Sigmoid colon (tissue), 7 donors: ENCODE measurements at places on chromosomes 6 and 20.

DNA sequence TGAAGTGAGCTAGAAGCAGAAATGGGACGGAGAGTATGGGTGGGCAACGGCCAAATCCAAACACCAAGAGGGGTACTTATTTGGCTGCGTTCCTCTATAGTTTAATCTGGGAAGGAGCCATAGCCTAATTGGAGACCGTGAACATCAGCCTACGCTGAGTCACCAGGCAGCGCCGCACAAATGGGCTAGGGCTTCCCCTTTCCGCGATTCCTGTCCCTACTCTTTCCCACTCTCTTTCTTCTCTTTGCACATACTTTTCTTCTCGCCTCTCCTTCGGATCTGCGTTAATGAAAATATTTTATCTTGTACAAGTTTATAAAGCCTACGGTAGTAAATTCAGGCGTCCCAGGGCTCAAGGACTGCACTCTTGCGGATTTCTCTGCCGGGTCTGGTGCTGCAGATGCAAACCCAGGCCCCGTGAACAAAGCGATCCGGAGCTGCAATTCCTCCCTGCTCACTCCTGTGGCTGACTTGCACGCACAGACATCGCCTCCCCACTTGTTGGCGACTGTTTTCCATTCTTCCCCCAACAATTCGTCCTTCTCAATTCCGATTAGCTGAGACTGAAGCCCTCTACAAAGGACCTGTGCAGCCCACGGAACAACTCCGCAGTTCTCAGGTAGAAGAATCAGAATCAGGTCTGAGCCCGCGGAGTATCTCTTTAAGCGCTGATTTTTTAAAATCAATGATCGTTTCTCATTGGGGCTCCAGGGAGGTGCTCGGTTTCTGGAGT lies 4.2 kb upstream of the TBX18 start:
- no peak for DNase-seq

GRCh38 chr20:61936701-61937131 lies 129.0 kb downstream of the TAF4 start:
- DNase-seq, result peak; percentile 53

DNA sequence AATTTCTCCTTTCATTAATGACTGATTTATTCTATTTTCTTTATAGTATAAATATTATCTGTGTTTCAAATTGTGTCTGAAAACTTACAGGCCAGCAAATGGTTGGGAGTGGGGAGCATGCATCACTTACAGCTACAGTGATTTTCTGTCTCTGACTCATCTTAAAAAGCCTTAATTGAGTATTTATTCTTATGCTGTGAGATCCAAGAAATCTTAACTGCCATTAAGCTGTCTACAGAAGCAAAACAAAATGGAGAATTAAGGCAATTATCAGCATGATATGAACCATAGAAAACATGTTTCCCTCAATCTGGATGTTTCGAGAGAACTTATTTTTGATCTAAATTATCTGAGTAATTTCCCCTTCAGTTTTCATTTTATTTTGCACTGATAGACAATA lies 831.2 kb downstream of the KIF16B start:
- DNase-seq, result no peak

DNA sequence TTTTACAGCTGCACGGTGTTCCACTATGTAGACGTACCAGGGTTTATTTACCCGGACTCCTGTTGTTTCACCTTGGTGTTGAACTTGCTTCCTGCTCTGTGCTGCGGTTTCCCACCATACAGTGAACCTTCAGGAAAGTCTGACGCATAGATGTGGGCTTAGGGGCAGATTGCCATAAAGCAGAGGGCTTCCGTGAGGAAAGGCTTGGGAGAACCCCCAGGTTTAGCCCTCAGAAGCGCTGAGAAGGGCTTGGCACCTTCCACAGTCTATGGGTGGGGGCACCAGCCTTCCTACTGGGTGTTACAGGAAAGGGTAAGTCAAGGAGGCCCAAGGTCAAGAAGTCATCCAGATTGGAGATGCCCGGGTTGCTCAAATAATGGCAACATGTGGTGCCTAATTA lies 19.2 kb upstream of the MRPS18A start:
- peak; percentile 63 for DNase-seq

DNA sequence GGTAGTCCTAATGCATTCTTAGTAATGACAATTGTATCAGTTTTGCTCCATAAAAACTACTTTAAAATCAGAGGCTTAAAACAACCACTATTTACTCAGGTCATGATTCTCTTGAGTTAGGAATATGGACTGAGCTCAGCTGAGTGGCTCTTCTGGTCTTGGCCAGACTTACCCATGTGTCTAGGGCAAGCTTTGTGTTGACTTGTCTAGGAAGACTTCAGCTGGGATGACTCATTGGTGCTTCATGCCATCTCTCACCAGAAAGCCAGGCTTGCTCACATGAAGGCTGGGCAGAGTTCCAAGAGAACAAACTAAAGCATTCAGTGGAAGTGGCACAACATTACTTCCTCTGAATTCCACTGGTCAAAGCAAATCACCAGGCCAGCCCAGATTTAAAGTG lies 155.3 kb downstream of the DHX35 start:
- DNase-seq, result no peak

DNA sequence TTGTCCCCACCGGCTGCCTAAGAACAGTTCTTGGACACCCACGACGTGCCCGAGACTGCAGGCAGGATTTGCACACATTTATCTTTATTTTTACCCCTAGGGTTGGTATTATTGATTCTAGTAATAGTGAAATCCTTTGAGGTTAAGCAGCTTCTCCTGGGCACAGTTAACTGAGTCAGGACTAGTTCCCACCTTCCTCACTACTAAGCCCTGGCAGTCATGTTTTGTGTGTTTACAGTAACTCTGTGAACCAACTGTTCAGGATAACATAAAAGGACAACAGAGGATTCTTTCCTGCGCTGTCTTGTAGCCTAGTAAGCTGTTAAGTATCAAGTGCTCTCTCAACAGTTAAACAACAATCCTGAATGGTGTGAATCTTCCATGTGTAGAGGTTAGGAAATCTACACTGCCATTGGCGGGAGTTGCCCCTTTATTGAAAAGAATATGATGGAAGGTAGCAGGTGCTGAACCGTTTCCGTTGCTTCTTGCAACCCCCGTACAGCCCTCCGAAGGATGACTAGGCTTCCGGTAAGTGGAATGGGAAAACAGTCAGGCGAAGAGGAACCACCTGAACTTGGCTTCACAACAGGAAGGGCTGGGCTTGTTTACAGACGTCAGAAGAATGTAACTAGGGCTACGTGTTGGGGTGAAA lies 979 bp upstream of the SOD2 start:
- DNase-seq, result peak; percentile 85

DNA sequence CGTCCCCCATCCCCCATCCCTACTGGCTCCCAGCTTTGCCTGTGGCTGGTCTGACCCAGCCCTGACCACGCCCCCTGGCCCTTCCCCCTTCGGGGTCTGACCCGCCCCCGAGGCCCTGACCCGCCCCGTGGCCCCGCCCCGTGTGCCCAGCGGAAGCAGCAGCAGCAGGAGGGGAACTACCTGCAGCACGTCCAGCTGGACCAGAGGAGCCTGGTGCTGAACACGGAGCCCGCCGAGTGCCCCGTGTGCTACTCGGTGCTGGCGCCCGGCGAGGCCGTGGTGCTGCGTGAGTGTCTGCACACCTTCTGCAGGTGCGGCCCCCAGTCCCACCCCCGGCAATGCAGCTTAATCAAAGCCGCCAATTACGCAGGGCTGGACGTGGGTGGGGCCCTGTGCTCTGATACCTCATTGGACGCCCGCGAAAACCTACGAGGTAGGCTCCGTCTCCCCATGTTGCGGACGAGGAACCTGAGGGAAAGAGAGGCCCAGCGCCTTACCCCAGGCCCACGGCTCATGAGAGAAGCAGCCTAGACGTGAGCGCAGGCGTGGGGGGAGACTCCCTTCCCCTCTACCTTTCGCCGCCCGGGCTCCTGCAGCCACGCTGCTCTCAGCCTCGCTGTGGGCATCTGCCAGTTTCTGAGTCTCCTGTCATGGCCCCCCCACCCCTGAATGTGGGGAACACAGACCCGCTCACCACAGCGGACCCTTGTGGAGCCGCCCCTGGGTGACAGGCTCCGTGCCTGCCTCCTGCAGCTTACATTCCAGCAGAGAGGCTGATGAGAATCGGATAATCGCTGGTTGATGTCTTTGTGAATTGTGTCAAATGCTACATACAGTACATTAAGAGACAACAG lies 12.8 kb downstream of the RBCK1 start:
- DNase-seq, result no peak

DNA sequence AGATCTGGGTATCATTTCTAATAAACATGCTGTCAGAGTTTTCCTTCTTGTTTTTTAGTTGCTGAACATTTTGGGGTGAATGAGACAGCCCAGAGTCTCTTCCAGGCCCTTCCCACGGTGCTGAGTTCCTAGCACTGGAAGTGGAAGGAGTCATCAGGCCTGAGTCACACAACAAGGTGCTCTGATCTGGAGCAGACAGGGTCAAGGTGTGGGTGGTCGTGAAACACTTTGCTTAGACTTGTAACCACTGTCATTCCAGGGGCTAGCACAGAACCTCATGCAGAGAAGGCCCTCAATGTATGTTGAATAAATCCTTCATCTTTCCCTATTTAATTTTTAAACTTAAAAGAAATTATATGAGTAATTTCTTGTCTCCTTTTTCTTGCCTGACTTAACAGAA lies 60.6 kb downstream of the TXLNB start:
- no peak for DNase-seq

- no peak for DNase-seq
Observed at GRCh38 chr6:167454003-167454402, 129.1 kb downstream of the TTLL2 start.

DNA sequence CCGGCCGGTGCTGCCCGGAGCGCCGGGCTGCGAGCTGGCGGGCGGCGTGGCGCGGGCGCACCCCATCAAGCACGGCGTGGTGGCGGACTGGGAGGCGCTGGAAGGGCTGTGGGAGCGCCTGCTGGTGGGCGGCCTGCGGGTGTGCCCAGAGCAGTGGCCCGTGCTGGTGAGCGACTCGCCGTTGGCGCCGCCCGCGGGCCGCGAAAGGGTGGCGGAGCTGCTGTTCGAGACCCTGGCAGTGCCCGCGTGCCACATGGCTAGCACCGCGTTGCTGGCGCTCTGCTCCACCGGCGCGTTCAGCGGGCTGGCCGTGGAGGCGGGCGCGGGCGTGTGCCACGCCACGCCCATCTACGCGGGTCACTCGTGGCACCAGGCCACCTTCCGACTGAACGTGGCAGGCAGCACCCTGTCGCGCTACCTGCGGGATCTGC lies 517 bp downstream of the ACTL10 start:
- peak; percentile 86 for DNase-seq

DNA sequence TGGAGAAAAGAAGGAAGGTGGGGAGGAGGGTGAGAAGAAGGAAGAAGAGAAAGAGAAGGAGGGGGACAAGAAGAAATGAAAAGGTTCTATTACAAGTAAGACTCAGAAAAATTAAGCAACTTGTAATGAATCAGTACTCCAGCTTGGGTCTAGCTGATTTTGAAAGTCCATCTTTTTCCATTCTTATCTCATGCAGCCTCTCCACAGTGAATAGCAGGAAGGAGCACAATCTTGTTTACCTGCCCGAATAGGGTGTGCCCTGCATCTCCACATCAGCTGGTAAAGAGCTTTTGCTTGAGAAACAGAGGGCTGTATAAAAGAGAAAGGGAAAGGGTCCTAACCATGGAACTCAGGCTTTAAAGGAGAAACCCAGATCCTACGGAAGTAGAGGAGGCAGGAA lies 348.8 kb downstream of the TPBG start:
- DNase-seq, result no peak
